ENCODE measurements at places on chromosomes 5 and 9.

- no peak for DNase-seq
Observed at GRCh38 chr9:74721696-74722660, 165.7 kb downstream of the TRPM6 start.

- DNase-seq = no peak
Observed at GRCh38 chr9:92650839-92651621, 18.9 kb downstream of the IPPK start.

DNA sequence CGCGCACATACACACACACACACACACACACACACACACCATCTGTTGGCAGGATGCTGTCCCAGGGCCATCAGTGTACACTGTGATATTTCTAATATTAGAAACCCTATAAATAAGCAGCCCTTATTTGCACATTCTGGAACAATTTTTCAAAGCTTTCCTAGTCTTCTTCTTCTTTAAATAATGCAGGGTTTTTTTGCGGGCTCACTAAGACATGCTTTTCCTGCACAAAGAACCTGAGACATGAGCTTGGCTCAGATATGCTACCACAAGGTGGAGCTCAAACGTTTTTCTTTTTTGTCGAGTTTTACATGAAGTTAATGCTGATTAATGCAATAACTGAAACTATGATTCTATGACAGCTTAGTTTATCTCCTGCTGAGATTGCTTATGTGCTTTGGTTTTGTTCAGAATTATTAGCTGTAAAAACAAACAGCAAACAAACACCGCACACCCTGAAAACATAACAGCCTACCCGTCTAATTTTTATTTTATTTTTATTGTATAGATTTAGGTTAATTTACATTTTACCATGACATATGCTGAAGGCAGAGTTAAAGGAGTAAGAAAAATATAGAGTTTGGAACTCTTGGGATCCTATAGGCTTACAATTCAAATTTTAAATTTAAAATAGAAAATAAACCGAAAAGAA lies 95.8 kb downstream of the ALDH1A1 start:
- DNase-seq = peak; percentile 69

- no peak for DNase-seq
Observed at GRCh38 chr5:555058-555623, 30.9 kb upstream of the SLC9A3 start.

DNA sequence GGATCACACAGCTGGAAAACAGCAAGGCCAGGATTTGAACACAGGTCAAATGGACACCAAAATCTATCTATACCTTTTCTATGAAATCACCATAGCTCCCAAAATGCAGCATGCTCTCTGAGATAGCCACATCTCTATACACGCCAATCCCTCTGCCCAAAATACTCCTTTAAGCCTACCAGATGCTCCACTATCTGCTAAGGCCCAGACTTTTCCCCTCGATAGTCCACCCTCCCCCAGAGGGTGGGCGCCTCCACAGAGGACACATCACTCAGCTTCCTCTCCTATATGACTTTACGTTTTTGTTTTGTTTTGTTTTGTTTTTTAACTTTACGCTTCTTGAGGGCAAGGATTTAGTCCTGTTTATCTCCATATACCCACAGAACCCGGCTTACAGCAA lies 46.8 kb downstream of the MTMR12 start:
- no peak for DNase-seq

- no peak for DNase-seq
Observed at GRCh38 chr5:5124231-5124630, 15.9 kb upstream of the ADAMTS16 start.

DNA sequence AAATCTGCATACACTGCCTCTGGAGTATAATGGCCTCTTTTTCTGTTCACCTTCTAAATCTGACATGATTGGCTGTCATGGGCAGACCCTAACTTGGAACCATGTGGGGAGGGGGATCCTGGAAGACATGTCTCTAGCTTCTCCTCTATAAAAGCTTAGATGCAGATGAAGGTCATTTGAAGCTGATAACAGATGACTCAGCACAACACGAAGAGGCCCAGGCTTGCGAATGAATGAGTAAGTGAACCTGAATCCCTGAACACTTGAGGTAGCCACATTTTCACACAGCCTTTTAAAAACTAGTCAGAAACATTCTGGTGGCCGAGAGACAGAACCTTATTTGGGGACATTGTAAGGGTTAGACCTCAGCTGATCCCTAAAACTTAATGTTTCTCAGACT lies 282.6 kb downstream of the ELAVL2 start:
- DNase-seq = no peak

DNA sequence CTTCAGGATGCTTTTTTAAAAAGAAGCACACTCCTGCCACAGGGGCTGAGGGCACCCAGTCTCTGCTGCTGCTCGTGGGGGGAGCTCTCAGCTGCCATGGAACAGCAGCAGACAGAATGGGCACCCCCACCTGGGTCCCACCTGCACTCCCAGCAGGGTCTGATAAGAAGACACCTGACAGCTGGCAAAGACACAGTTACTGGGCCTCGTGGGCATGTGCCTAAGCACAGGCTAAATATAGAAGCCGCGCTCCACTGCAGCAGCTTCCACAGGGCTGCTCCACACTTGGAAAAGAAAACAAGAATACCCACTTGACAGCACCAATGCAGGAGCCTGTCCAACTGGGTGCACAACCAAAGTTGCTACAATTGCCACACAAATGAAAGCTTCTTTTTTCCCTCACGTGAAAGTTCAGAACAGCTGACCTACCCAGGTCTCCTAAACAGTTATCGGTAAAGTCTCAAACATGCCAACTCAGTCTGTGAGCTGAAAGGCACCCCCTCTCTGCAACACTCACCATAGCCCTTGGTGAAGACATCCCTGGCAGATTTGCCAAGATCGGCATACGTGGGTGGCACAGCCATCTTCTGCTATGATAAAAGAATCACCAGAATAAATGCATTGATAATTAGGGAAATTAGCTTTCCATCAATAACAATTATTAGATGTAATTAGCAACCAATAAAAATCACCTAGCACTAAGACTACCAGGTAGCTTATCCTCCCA lies 12.2 kb downstream of the VDAC1 start:
- no peak for DNase-seq

GRCh38 chr5:157214415-157214814 lies 33.8 kb downstream of the ITK start:
- DNase-seq = no peak

DNA sequence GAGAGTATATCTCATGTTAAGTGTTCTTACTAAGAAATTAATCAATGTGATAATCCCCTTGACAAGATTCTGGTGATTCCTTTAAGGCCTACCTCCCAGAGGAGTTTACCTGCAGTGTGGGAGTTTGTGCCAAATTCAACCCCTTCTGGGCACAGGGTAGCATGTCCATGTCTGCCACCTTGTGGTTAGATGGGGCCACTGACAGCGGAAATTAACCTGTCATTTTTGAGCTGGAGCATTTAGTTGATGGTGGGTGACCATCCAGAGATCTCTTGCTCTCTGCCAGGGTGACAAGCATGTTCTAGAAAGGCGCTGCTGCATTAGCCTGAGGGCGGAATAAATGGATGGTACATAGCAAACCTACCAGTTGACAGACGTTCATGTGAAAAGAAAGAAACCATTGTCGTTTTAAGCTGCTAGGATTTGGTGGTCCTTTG lies 132.2 kb downstream of the FBXO4 start:
- DNase-seq = no peak

DNA sequence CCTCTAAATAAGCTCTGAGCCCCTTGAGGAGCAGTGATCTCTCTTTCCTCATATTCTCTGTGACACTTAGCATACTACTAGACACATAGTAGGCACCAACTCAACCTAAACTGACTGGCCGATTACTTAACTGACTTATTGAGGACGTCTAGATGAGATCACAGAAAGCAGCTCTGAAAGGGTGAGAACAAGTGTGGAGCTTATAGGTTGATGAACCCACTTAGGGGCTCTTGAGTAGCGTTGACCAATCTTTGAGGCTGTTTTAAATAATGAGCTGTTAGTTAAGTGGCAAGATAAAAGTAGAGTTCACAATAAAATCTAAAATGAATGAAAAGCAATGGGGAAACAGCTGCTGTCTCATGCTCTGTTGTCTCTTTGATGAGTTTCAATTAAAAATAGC lies 124.7 kb upstream of the TNPO1 start:
- DNase-seq = no peak

DNA sequence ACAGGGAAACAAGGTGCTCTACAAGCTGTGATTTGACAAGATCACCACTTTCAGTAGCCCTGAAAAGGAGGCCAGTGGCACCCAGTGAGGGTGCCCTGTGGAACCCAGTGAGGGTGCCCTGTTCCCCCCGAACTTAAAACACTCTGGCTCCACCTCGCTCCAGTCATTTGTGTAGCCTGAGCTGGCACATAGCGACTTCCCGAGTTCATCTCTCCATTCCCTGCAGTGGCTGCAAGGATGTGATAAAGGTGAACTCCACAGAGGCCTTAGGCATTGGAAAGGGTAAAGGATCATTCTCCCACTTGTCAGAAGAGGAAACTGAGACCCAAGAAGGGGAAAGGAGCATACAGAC lies 21.9 kb upstream of the ANXA6 start:
- DNase-seq = no peak

DNA sequence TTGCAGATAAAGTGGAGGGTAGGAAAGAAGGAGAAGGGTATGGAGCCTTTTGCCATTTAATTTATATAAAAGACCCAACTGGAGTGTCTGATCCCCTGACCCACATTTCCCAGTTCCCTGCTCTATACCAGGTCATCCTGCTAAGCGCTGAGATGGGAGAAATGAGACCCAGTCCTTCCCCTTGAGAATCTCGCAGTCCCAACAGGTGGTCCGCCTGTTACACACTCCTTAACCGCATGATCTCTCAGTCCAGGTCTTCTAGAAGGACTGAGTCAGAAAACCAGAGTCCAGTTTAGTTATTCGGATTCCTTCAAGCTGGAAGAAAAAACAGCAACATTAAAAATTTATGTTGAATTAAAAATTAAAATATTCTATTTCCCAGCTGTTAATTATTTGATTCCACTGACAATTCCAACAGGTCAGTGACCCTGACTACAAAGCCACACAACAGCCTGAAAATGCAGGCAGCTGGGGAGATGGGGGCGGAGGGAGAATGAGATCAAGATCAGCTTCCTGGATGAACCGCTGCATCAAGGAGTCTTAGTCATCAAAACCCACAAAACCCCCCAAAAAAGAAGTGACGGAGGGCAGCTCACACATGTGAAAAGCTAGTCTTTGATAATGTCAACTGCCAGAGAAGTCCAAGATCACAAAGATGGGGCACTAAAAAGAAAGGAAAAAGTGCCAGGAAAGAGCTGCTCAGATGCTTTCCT lies 44.0 kb downstream of the GGTA1 start:
- DNase-seq = no peak

- DNase-seq = peak; percentile 85
Observed at GRCh38 chr5:142184988-142185387, 76.4 kb downstream of the NDFIP1 start.

- no peak for DNase-seq
Observed at GRCh38 chr5:95859661-95860060, 37.1 kb upstream of the GLRX start.

DNA sequence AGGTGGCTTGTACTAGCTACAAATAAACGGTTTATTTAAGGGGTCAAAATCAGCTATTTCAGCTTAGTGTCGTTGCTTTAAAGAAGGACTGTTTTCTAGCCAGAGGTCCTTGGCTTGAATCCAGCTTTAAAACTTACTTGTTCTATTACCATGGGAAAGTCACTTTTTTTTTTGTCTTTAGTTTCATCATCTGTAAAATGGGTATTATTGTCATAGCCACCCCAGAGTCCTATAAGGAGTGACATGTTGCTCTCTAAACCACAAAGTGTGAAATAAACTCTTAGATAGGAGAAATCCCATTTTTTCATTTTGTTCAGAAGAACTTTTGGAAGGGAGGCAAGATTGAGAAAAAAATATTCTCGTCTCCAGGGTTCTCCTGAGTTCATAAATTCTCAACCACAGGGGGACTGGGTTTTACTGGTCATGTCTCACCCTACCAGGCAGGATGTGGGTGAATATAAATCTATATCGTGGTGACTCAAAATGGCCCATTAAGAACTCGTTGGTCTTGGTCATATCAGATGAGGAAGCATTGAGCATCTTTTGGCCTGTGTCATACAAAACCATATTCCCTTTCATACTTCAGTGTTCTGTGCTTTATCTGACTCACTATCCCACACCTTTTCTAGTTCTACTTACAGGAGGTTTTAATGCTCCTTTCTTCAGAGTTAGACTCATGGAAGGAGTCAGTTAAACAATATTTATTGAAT lies 202.7 kb upstream of the NR3C1 start:
- DNase-seq = no peak

DNA sequence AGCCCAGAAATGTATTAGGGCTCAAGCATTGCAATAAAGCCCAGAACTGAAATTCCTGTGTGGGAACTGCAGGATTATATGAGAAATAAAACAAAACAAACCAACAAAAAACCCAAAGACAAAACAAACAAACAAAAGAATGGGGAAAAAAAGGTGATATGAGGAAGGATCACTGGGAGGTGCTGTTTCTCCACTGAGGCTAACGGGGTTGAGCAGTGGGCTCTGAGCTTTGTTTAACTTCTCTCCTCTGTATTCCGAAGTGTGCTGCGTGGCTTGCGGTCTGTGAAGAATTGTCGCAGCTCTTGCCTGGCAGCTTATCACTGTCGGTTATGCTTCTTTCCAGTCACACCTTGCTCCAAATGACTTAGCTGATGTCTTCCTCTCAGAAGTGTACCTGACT lies 106.3 kb downstream of the TENT4A start:
- no peak for DNase-seq

- DNase-seq = no peak
Observed at GRCh38 chr5:157596487-157596886, 20.9 kb upstream of the ADAM19 start.

- no peak for DNase-seq
Observed at GRCh38 chr9:131582466-131583336, 37.4 kb downstream of the PRRT1B start.

GRCh38 chr9:91182429-91183225 lies 179.1 kb downstream of the AUH start:
- DNase-seq = no peak

DNA sequence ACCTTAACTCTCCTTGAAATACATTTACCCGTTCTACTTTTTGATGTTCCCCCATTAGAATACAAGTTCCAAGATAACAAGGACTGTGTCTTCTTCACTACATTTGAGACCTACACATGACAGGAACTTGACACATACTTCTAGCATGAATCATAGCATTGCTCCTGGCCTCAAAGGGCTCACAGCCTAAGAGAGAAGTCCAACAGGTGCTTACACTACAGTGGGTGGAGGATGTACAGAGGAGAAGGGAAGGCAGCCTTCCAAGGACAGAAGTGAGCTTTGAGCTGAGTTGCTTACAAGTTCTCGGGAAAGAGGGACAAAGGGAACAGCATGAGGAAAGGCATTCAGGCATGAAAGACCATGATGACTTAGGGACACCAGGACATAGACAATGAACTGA lies 56.9 kb upstream of the MSX2 start:
- DNase-seq = no peak

- DNase-seq = no peak
Observed at GRCh38 chr9:128454991-128455390, 815 bp upstream of the ODF2 start.

DNA sequence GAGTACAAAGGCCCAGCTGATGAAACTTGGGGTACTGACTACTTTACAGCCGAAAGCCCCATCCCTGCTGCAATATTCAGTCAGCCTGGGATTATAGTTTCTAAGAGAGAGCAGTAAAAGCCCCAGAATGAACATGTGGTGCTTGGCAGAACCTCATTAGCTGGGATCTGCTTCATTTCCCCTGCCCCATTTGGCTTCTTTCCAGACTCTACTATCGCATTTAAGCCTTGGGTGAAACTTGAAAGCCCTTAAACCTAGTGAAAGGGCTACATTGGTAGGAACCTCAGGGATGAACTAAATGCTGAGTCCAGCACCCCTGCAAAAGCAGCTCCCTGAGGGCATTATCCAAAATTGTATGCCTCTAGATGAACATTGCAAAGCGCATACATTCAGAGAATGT lies 631.1 kb downstream of the ACTL7B start:
- peak; percentile 59 for DNase-seq
